Skeletal muscle cell (primary cell): ENCODE measurements at places on chromosomes 11 and 22.

DNA sequence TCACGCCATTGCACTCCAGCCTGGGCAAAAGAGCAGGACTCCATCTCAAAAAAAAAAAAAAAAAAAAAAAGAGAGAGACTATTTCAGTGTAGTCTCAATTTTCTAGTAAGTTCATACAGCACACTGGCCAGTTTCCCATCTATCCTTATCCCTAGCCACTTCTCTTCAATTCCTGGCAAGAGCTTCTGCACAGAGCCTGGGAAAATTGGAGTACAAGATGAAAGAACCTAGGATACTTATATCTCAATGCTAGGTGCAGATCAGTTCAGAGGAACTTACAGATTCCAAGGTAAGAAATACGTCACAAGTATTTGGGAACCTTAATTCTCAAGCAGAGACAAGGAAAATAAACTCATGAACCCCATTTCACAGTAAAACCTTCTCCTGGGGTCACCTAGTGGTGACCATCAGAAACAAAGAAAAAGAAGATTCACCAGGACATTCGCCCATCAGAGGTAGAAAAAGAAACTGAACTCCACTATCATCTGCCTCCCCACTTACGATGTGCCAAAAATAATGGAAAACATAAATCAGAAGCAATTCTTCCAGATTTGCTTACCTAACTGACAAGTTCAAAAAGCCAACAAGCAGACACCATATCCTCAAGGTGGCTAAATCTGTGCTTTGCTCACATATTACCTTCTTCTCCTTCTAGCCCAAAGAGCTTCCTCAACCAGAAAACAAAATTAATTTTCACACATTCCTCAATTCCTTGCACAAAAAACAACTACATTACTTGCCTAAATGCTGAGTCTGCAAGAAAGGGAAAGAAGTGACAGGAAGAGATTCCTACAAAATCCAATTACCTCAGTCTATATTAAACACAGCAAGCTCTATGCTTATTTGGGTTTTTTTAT, 4.9 kb downstream of the DENND5A start:
- no peak for DNase-seq

DNA sequence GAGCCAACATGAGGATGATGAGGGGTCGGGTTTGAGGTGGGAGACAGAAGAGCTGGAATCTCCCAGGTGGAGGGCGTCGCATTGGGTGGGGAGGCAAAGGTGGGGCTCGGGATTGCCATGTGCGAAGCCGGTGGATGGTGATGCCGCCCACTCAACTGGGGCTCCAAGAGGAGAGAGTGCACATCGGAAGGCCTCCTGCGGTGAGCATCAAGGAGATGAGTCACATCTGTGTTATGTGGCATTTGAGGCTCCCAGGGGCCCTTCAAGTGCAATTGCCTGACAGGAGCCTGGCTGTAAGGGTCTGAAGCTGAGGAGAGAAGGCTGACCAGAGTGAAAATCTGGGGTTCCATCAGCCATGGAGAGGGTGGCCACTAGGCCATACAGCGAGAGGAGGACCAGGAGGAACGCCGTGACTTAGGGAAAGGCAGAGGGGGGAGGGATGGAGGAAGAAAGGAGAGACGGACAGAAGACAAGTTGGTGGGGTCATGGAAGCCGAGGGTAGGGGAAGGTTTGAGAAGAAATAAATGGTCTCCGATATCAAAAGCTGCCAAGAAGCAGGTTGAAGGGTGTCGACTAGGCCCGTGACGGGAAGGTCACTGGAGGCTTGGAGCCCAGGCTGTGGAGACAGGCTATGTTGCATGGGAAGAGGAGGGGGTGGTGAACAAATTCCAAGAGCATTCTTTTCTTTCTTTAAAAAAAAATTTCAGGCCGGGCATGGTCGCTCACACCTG, 21.3 kb downstream of the RASD2 start:
- peak; percentile 43 for DNase-seq

- DNase-seq, result no peak
Observed at GRCh38 chr11:35678975-35679374, 16.4 kb downstream of the TRIM44 start.

DNA sequence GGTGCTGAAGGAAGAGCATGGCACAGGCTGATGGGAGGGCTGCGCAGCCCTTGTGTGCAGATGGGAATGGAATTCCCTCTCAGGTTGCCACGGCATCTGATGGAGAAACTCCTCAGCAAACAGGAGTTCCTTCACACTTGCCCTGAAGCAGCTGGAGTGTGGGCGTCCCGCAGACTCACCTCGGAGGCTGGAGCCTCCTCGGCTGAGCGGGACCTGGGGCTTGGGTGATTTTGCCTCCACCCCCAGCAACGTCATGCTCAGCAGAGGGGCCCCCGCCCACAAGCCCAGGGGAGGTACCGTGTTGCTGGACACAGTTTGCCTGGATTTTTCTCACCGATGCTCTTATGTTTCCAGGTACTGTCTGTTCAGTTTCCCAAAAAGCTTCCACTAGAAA, 63.4 kb downstream of the MYO7A start:
- DNase-seq, result no peak

- DNase-seq, result no peak
Observed at GRCh38 chr11:120749395-120749794, 237.8 kb downstream of the GRIK4 start.

GRCh38 chr11:28539239-28540030, 431.2 kb downstream of the METTL15 start:
- DNase-seq, result peak; percentile 35

GRCh38 chr11:35013514-35014233, 97.3 kb downstream of the PDHX start:
- DNase-seq, result no peak

- no peak for DNase-seq
Observed at GRCh38 chr11:121053244-121053643, 29.3 kb downstream of the TBCEL start.

- no peak for DNase-seq
Observed at GRCh38 chr22:50665738-50666137, 6.9 kb upstream of the SHANK3 start.

GRCh38 chr11:96357794-96358193, 14.8 kb upstream of the MAML2 start:
- DNase-seq, result no peak

- DNase-seq, result no peak
Observed at GRCh38 chr22:42353883-42354727, 78.1 kb downstream of the NFAM1 start.

GRCh38 chr11:96036863-96037262, 113.0 kb upstream of the MTMR2 start:
- no peak for DNase-seq

- no peak for DNase-seq
Observed at GRCh38 chr11:2096919-2097301, 42.3 kb downstream of the IGF2 start.

GRCh38 chr11:44529895-44530412, 35.5 kb upstream of the CD82 start:
- no peak for DNase-seq
